CD4-positive, alpha-beta T cell treated with Interleukin-6 for 4 hours (primary cell): ENCODE measurements at places on chromosomes 5 and 9.
A peak's percentile ranks its signal among the peaks of the same experiment; 100 is the strongest.

- DNase-seq = no peak
Observed at GRCh38 chr5:86546582-86546981, 71.2 kb upstream of the COX7C start.

- no peak for DNase-seq
Observed at GRCh38 chr5:109329333-109330237, 80.2 kb downstream of the PJA2 start.

- DNase-seq = peak; percentile 39
Observed at GRCh38 chr5:10701567-10702039, 59.4 kb downstream of the DAP start.

DNA sequence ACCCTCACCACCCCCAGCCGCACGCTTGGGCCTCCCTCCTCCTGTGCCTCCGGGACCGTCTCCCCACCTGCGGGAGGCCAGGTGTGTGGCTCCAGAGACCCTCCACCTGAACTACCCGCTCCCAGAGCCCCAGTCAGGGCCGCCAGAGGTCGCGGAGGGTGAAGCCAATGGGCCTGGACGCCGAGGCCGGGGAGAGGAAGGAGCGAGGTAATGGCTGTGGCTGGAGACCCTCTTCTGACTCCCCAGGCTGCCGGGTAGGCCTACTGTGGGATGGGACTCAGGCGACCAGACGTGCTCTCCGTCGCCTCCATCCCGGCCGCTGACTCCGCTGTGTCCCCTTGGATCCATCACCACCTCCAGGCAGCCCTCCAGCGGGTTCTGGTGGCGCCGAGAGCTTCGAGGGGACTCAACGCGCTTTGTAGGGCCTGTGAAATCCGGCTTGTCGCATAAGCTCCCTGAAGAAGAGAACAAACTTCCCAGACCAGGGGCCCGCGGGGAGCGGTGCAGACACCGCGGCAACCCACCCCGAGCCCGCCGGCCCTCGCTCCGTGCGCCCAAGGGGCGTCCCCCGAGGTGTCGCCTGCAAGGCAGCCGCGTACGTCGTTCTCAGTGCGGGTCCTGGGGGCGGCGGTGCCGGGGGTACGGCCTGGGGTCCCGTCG lies 12.6 kb downstream of the IRX2 start:
- no peak for DNase-seq
